Left colon (tissue), 2 donors: ENCODE measurements at places on chromosomes 3 and 15. TPM values are rescaled to one million over a fixed set of nuclear protein-coding genes. Genes with fewer than 3 reads are reported as not detected.

DNA sequence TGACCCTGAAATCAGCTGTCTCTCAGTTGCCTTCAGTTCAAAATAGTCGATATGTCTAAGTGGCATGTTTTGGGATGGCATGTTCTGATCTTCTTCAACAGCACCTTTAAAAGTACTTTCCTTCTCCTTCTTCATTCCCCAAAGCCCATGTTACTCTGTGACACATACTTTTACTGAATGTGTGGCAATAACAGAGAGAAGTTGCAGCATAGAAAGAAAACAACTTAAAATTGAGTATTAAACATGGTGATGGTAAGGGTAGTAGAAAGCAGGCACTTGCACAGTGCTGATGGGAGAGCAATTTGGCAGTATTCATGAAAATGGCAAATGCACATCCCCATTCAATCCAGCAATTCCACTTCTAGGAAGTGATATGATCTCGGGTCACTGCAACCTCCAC is 12.3 kb upstream of the ULK4 start:
- DNase-seq, result no peak

Gene ARPP21
- not detected for total RNA-seq

Gene IGDCC3
- total RNA-seq, result 0.25 TPM

DNA sequence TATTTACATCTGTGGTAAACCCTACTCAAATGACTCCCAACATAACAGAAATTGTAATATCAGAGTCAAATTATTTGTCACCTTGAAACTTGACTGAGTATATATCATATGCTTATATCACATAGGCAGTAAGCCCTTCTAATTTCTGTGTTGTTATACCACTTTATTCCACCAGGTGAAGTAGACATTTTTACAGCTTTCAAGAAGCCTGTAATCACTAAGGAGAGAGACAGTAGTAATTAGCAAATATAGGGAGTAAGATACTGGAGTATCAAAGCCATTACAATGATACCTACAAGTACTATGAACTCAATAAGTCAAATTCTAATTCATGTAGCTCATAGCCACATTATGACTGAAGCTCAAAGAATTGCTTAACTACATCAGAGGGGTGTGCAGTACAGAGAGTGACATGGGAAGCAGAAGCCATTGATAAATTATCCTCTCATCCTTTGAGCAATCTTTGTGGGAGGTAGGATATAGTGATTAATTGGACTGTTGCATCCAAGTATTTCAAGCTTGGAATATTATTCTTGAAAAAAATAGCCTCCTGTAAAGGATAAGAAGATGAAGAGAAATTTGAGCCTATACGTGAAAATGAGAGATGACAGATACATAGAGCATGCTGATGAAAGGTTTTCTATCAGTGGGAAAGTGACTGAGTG is 1005.9 kb downstream of the ZPLD1 start:
- no peak for DNase-seq

- no peak for DNase-seq
Observed at GRCh38 chr15:85702321-85703101, 92.2 kb downstream of the KLHL25 start.

GRCh38 chr15:87123676-87124382 is 1044.2 kb downstream of the AGBL1 start:
- no peak for DNase-seq

Gene COL6A6
- total RNA-seq, result not detected

DNA sequence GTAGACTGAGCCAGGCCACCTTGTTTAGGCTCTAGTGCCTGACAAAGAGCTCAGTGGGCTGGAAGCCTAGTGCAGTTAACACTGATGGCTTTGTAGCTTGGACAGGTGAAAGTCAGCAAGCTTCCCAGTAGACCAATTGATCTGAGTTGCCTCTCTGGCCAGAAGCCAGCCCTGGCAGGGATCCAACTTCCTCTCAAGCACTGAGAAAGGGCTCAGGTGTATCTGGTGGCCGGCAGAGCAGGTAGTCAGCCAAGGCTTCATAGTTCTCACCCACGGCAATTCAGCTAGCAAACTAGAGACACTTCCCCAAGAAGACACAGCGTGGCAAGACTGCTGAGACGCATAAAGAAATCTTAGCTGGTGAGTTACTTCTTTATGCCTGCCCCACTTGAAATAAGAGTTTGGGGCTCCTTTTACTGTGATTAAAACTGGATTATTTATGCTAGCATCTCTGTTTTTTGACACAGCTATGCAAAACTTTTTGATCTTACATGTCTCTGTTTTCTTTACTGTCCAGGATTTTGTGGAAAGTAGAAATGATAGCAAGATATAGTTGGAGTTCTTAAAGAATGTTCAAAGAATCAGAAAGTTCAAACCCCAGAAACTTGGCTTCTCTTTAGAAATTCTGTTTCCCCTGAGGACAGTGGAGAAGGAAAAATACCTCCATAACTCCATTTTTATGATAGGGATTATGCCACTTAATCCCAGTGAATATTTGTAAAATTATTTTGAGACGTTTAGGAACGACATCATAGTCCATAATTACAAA is 8.4 kb upstream of the CA12 start:
- DNase-seq, result peak; percentile 97

GRCh38 chr3:127903611-127904375 is 11.2 kb upstream of the KBTBD12 start:
- no peak for DNase-seq

Gene CASR
- 0.31 TPM for total RNA-seq

Gene ALDH1A3
- 3.9 TPM for total RNA-seq
